Urinary bladder (tissue), 4 donors: ENCODE measurements at places on chromosomes 5 and 9. TPM values are rescaled to one million over a fixed set of nuclear protein-coding genes. Genes with fewer than 3 reads are reported as not detected.

DDX46 gene
- 50.5 TPM for total RNA-seq

GRCh38 chr5:73143716-73144115 lies 23.3 kb downstream of the TMEM171 start:
- no peak for DNase-seq

DNA sequence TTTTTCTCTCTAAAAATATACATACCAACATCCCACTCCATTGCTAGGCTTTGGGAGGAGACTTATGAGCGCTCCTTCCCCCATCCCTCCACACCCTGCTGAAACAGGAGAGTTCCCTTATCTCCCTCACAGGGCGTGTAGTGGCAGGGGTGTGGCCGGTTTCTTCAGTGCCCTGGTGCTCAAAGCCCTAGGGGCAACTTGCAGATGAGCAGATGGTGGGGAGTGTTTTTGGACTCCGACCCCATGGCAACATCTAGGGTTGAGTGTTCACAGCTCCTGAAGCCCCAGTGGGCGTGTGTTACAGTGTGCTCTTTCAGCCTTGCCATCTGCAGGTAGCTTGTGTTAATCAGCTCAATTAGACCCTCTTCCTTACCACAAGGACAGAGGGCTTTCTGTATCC lies 409.5 kb downstream of the MAT2B start:
- DNase-seq, result no peak

GRCh38 chr9:137275588-137276472 lies 1.7 kb upstream of the TOR4A start:
- no peak for DNase-seq

- DNase-seq, result no peak
Measured at GRCh38 chr5:127867022-127867783, 164.0 kb downstream of the CCDC192 start.

SH2D3C gene
- 11.6 TPM for total RNA-seq

DNA sequence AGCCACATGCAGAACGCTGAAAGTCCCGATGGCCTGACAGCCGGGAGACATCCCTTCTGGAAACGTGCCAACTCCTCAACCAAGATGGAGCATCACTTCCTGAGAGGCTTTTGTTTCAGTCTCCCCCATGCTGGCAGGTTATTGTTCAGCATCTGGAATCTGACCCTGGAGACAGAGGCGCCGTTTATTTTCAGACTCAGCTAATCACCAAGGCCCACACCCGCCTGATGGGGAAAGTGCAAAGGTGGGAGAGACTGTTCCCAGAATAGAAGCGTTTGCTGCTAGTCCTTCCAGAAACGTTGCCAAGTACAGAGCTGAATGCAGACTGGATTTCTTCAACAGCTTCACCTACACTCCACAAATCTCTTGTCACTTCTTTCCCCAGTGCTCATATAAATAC lies 41.8 kb upstream of the S1PR3 start:
- peak; percentile 73 for DNase-seq

GRCh38 chr9:117403403-117403811 lies 11.4 kb downstream of the ASTN2 start:
- no peak for DNase-seq

- DNase-seq, result no peak
Measured at GRCh38 chr5:73419117-73419464, 29.5 kb downstream of the FOXD1 start.

DNA sequence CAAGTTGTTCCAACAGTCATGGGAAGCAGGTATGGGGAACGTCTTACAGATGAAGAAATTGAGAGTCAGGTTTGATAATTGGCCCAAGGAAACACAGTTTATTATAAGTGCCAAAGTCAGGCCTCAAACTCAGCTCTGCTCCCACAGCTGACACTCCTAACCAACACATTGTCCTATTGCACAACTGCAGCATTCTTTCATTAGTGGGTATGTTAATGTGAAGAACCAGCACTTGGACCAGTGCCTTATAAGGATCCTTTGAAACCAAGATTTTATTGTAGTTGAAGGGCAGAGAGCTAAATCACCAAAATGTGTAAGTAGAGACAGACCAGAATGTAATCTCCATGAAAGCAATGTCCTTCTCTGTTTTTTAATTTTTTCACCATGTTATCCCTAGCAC lies 56.1 kb downstream of the GRIA1 start:
- DNase-seq, result no peak
